Tibial artery (tissue), 4 donors: ENCODE measurements at places on chromosomes 2 and 18.

- no peaks in the 10 kb centered on the region for H3K4me1 ChIP-seq
- no peak for DNase-seq
Observed at GRCh38 chr18:65592435-65592834, 158.4 kb upstream of the CDH7 start.

DNA sequence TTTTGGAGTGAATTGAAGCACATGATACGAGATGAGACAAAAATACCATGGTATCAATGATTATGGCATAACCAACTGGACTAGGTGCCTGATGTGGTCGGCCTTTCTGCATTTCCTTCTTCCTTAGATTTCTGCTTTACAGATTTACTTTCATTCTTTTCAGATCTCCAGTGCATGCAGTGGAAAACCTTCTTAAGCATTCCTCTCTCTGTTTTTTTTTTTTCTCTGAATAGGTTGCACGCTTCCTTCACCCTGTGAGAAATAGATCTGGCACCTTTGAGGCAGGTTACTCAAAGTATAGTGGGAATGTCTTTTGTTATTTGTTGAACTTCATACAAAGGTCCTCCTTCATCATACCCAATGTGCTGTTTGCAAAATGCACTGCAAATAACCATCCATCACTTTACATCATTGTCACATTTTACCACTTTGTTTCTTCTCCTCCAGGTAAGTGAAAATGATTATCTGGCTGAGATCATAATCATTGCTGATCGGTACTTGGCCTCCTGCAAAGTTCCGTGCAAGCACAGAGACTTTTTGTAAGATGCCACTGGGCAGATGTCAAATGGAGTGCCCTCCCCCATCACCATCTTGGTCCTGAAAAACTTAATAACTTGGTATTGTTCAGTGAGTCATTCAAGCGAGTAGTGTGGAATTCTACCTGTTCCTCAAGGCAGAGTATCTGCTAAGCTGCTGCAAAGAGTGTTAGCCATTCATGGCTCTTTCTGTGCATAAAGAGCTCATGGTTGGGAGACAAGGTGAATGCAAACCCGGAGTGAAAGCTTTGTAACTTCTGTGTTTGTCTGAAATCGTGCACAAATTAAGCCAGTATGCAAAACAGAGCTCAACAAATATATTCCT, 30.0 kb upstream of the KLHL14 start:
- H3K27me3 ChIP-seq: no peaks in the 10 kb centered on the region
- no peak overlapping the region for H3K27ac ChIP-seq

DNA sequence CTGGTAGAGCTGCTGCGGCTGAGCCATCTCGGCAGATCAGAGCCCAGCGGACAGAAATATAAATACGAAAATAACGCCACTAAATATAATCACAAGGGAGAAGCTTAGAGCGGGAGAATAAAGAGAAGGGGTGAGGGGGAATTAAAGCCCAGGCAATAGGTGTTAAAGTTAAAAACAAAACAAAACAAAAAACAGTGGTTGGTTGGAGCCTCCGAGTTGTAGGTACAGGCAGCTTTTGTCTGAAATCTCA, 1.3 kb upstream of the MEIS1 start:
- H3K36me3 ChIP-seq: no peaks in the 10 kb centered on the region
- no peaks in the 10 kb centered on the region for H3K27me3 ChIP-seq
- peak overlapping the region; percentile 83 for H3K27ac ChIP-seq
- DNase-seq: no peak
- peak overlapping the region; percentile 81 for H3K4me3 ChIP-seq
- H3K4me1 ChIP-seq: peaks cover 5% of the 10 kb centered on the region

DNA sequence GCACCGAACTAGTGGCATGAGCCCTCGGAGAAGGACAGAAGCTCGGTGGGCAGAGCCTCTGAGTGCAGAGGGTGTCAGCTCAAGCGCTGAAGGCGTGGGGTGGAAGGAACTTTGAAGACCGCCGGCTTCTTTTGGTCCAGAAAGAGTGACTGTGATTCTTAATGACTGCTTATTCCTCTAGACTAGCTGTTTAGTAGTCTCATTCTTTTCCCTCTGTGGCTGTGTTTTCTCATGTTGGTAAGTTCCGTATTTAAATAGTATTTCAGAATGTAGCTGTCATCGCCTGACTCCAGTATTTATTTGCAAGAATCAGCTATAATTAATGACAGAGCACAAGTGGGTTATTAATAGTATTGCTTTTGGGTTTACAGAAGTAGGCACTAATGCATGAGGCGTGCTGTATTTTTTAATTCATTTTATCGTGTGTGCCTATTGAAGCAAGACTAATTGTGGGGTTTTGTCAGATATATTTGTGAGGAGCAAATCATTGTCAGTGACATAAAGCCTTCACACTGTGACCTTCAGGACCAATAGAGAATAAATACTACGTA, 80.8 kb upstream of the NFATC1 start:
- H3K36me3 ChIP-seq: peaks cover 34% of the 10 kb centered on the region
- DNase-seq: no peak
- H3K27ac ChIP-seq: no peak overlapping the region

DNA sequence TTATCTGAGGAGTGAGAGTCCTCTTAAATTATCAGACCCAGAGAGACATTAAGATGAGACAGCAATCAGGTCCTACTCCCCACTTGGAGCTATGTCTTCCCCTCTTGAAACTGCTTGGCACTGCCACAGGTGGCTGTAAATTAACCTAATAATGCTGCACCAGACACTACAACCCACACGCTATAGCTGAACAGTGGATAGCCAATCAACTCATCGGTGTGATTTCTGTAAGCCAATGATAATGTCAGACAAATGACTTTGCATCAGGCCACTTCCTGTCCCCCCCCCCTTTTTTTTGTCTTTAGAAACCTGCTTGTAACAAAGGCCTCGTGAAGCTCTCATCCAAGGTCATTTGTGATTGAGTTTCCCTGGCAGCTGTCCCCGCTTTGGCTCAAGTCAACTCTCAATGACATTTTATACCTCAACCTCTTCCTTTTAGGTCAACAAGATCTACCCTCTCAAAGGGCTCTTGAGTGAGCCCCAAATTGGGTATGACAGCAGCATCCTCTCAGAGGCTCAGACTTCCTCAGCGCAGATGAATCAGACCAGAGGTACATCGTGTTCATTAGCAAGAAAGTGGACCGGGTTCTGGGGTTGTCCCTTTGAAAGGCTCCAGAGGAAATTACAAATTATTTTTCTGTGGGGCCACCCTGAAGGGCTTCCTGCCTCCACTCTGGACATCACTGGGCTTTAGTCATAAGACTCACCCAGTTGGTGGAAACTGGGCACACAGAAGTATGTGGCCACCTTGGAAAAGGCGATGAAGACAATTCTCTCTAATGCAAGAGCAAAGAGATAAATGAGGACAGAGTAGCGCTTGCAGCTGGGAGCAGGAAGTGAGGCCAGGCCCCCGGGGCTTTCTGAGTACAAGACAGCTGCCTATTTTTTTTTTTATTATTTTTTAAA, 73.6 kb downstream of the COPS8 start:
- peak overlapping the region; percentile 5 for H3K27ac ChIP-seq
- DNase-seq: no peak
- H3K4me1 ChIP-seq: peaks cover 13% of the 10 kb centered on the region
- no peaks in the 10 kb centered on the region for H3K36me3 ChIP-seq
- no peak overlapping the region for H3K4me3 ChIP-seq

- H3K4me1 ChIP-seq: no peaks in the 10 kb centered on the region
- no peak overlapping the region for H3K4me3 ChIP-seq
- H3K36me3 ChIP-seq: no peaks in the 10 kb centered on the region
- DNase-seq: no peak
- H3K27me3 ChIP-seq: no peaks in the 10 kb centered on the region
- no peak overlapping the region for H3K27ac ChIP-seq
Observed at GRCh38 chr2:23323198-23323916, 61.6 kb upstream of the KLHL29 start.

- no peak overlapping the region for H3K4me3 ChIP-seq
- H3K4me1 ChIP-seq: no peaks in the 10 kb centered on the region
- H3K36me3 ChIP-seq: no peaks in the 10 kb centered on the region
- no peak overlapping the region for H3K27ac ChIP-seq
Observed at GRCh38 chr18:6009756-6010155, 114.4 kb upstream of the TMEM200C start.

GRCh38 chr18:57035590-57035989, 111.3 kb upstream of the BOD1L2 start:
- no peaks in the 10 kb centered on the region for H3K27me3 ChIP-seq
- no peak overlapping the region for H3K4me3 ChIP-seq
- no peak for DNase-seq
- H3K27ac ChIP-seq: no peak overlapping the region
- no peaks in the 10 kb centered on the region for H3K4me1 ChIP-seq

DNA sequence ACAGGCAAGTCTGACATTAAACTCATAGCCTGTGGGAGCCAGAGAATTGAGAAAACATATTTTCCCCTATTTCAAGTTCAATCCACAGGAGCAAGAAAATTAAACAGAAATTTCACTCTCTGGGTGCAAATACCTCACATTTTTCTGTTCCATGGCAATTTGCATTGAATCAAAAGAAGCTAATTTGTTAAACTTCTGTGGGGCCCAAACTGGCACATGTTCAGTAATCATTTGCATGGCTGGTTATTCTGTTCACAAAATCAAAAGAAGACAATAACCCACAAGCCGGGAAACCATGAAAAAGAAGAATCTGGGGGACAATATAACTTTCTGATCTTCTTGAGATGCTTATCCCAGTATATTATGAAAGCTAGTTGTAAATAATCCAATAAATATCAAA, 363.1 kb downstream of the LRP1B start:
- no peaks in the 10 kb centered on the region for H3K27me3 ChIP-seq
- no peak overlapping the region for H3K4me3 ChIP-seq
- no peak for DNase-seq

GRCh38 chr2:30971231-30972025, 164.2 kb upstream of the CAPN13 start:
- no peaks in the 10 kb centered on the region for H3K4me1 ChIP-seq
- H3K27ac ChIP-seq: no peak overlapping the region
- DNase-seq: no peak
- H3K36me3 ChIP-seq: no peaks in the 10 kb centered on the region
- H3K4me3 ChIP-seq: no peak overlapping the region

- no peak overlapping the region for H3K27ac ChIP-seq
- H3K4me3 ChIP-seq: no peak overlapping the region
- no peaks in the 10 kb centered on the region for H3K4me1 ChIP-seq
- no peak for DNase-seq
- H3K27me3 ChIP-seq: no peaks in the 10 kb centered on the region
Observed at GRCh38 chr18:56559044-56559443, 79.3 kb downstream of the TXNL1 start.
